ENCODE measurements at places on chromosomes 3 and 15.
A peak's percentile ranks its signal among the peaks of the same experiment; 100 is the strongest.

DNA sequence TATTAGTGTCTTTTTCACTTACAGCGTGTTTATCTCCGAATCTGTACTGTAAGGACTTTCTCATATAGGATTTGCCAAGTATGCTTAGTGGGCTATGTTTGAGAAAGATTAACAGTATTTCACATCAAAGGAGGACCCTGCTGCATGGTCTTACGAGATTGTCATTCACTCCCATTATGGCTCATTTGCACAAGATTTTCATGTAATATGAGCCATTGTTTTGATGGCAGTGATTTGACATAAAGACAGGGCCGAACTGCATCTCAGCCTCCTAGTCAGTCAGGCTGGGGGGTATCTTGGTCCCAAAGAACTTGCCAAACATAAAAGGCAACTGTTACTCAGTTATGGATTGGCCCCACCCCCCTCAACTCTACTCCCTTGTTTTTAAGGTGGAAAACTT is 205.9 kb downstream of the ZIC1 start:
- no peak for DNase-seq

DNA sequence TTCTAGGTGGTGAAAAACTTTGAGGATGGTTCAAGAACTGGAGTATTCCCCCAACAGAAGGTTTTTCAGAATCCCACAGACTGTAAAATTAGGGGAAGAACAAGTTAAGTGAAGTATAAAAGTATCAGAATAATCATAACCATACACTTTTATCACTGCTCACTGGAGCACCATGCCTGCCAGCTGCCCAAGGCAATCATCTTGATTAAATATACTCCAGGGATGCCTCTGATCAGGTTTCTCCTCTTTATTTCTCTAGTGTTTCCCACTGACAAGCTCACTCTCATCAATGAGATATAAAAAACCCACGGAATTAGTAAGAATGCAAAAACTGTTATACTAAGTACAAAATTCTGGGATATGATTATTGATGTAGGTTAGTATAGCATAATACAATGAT is 108.0 kb downstream of the STAG1 start:
- no peak for DNase-seq

GRCh38 chr3:132804498-132804897 is 82.3 kb upstream of the NPHP3 start:
- no peak for DNase-seq

DNA sequence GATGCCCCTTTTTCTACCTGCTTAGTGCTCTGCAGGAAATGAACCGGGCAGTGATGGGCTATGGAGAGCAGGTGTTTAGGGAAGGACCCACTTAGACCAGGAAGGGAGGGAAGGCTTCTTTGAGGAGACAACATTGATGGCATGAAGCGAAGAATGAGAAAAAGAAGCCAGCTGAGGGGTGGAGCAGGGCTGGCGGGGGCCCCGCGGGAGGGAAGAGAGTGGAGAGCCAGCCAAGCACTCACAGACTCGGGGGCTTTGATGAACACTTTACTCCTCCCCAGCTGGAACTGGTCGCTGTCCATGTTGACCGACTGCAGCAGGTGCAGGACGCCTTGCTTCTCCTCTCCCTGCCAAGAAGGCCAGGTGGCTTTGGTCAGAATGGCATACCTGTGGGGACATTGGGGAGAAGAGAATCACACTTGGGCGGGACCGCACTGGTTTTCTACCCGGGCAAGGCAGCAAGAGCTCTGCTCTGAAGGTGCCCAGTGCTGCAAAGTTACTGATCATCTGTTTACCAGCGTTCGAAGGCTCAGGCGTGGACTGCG is 28.4 kb upstream of the LDHAL6B start:
- no peak for DNase-seq

- DNase-seq, result no peak
Measured at GRCh38 chr3:141081141-141081795, 30.1 kb downstream of the SPSB4 start.

DNA sequence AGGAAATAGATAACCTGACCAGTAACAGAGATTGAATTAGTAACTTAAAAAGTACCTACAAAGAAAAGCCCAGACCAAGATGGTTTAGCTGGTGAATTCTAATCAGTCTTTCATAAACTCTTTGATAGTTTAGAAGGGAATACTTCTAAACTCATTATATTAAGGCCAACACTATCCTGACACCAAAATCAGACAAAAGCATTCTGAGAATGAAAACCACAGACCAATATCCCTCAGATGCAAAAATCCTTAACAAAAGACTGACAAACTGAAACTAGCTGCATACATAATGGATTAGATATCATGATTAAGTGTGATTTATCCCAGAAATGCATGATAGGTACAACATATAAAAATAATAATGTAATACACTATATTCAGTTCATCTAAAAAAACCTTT is 115.6 kb downstream of the RFX7 start:
- no peak for DNase-seq

GRCh38 chr3:143158014-143158988 is 38.7 kb downstream of the CHST2 start:
- DNase-seq, result no peak

DNA sequence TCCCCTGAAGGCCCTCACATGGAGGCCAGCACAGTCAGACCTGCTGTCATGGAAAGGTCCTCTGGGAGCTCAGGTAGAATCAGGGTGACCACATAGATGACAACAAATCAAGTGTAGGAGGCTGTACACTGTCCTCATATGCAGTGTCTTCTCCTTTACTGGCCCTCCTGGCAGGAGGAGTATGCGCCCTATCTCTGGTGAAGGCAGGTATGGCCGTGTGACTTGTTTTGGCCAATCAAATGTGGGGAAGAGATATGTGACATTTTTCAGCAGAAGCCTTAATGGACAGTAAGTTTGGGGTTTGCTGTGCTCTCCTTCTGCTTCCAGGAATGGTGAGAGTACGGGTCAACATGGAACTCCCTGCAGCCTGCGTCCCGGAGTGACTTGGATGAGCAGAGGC is 69.9 kb downstream of the RHCG start:
- no peak for DNase-seq

- no peak for DNase-seq
Measured at GRCh38 chr3:79039192-79039591, 728.6 kb downstream of the ROBO1 start.

DNA sequence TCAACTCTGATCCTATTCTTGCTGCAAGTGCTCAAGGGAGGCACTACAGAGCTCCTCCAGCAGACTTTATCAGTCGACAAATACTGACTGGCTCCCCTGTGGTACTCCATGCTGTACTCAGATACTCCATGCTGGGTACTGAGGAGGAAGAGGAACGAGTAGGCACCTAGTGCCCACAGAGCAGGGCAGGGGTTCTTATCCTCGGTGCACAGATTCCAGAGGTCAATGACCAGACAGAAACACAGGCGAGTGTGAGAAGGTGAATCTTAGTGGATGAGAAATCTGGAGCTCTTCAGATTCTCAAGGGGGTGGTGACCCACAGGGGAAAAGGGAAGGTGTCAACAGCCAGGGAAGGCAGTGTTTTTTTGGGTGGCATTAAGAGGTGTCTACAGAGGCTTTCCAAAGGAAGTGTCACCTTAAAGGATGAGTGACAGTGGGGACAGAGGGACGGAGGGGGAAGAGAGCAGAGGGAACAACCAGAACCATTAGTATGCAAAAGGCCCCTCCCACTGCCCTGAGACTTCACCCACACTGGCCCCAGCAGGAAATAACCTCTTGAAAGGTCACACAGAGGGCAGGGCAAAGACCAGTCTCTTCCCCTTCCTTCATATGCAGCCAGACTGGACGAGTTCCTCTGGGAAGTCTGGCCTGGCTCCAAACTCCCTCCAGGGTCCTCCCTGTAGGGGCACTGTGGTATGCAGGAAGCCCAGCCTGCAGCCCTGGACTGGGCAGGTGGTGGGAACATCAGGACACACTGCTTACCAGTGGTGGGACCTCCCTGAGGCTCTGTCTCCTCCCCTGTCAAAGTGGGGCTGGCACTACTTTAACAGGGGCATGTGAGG is 27.5 kb downstream of the CCDC12 start:
- no peak for DNase-seq

- DNase-seq, result no peak
Measured at GRCh38 chr3:162096874-162097273, 600.3 kb downstream of the OTOL1 start.

GRCh38 chr3:135460273-135460672 is 505.3 kb upstream of the PPP2R3A start:
- no peak for DNase-seq

DNA sequence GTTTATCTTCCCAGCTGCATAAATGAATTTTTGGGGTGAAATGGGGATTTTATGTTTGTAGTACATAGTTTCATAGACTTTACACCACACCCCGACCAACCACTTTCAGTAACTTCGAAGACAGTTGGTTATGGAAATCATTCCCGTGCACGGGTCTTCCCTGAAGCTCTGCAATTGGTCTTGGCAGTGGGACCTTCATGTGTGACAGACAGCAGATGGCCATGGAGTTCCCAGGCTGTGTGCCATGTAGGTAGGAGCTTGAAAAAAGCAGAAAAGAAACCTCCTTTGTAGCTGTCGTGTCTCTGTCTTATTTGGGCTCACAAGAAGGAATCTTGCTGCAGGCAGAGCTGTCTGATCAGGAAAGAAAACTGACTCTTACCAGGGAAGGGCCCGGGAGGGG is 25.9 kb downstream of the EXOG start:
- DNase-seq, result no peak

DNA sequence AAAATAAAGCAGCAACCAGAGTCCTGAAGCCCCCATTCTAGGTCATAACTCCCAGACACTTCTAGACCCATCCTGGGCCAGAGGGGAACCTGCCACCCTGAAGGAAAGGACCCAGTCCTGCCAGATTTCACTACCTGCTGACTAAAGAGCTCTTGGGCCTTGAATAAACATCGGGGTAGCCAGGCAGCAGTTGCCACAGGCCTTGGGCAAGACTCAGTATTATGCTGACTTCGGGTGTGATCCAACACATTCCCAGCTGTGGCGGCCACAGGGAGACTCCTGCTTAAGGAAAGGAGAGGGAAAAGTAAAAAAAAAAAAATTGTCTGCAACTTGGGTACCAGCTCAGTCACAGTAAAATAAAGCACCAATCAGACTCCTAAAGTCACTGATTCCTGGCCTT is 23.8 kb downstream of the NEDD4 start:
- no peak for DNase-seq

DNA sequence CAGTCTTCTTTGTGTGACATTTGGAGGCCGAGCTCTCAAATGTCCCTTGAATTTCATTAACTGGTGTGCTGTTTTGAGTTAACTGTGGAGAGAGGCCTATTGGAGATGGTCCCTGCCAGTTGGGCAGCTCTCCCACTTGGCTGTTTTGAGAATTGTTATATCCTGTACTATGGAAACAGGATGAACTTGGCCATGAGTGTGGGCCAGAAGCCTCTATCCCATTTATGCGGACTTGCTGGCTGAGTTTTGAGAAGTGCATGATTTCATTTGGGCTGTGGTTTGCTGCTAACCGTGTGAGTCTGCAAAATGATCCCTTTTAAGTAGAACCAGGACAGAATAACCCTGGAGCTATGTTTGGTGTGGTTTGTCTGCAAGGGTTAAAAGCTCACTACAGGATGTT is 366.0 kb downstream of the PTPRG start:
- DNase-seq, result no peak

- no peak for DNase-seq
Measured at GRCh38 chr3:121871430-121871829, 22.8 kb upstream of the SLC15A2 start.

- DNase-seq, result no peak
Measured at GRCh38 chr15:85362436-85363081, 17.8 kb upstream of the AKAP13 start.

- no peak for DNase-seq
Measured at GRCh38 chr15:74263466-74263865, 27.3 kb downstream of the CCDC33 start.

GRCh38 chr3:123012652-123013051 is 14.9 kb downstream of the SEMA5B start:
- no peak for DNase-seq

- no peak for DNase-seq
Measured at GRCh38 chr15:81339321-81339720, 15.4 kb upstream of the STARD5 start.

DNA sequence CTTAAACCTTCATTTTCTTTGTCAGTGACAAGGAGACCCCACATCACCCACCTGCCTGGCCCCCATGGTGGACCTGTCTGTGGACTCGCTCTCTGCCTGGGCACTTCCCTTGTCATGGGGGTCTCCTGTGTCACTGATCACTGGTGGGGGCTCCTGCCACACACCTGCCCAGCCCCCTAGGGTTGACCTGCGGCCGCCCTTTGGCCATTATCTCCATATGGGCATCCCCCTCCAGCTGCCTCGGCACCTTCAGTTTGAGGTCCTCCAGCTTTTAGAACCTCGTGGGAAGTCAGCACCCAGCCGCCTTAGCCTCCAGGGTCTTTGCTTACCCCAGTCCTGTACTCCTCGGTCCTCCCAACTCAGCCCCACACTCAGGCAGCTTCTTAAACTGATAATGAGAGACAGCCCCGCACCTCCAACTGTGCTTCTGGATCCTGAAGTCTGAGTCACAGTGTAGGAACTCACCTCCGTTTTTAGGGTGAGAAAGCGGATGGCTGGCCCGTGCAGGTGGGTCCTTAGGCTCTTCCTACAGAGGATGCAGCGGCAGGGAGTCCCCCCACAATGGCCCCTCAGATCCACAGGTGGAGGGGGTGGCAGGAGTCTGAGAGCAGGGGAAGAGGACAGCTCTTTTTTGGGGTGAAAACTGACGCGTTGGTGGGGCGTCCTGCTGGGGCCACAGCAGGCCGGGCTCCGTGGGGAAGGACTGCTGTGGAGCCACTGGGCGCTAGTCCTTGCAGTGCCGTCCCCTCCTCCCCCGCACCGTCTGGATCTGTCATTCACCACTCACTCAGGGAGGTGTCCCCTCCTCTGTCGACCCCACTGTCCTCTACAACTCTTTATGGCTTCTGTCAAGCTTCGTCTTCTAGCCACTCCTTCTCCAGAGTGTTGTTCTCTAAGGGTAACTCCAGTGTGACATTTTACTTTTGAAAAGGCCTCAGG is 8.7 kb upstream of the PRR23E start:
- no peak for DNase-seq

GRCh38 chr3:120147072-120147871 is 53.0 kb upstream of the GSK3B start:
- DNase-seq, result peak; percentile 14
